ENCODE measurements at places on chromosomes 2 and 18. TPM values are rescaled to one million over a fixed set of nuclear protein-coding genes. Genes with fewer than 3 reads are reported as not detected.
A peak's percentile ranks its signal among the peaks of the same experiment; 100 is the strongest.

GRCh38 chr2:99101697-99102096, 39.8 kb upstream of the C2orf15 start:
- no peak for DNase-seq

- no peak for DNase-seq
These were observed 884 bp downstream of the PROM2 start for GRCh38 chr2:95275151-95275515.

GRCh38 chr2:205574001-205574400, 108.3 kb upstream of the NRP2 start:
- no peak for DNase-seq

- DNase-seq: no peak
These were observed 162.4 kb downstream of the LRP1B start for GRCh38 chr2:141968433-141968832.

GRCh38 chr2:172775319-172775718, 39.7 kb downstream of the RAPGEF4 start:
- no peak for DNase-seq

- DNase-seq: no peak
These were observed 35.1 kb downstream of the DCAF17 start for GRCh38 chr2:171469176-171469575.

Gene RUFY4
- not detected for total RNA-seq

GRCh38 chr2:217941339-217941738, 61.5 kb downstream of the TNS1 start:
- no peak for DNase-seq

DNA sequence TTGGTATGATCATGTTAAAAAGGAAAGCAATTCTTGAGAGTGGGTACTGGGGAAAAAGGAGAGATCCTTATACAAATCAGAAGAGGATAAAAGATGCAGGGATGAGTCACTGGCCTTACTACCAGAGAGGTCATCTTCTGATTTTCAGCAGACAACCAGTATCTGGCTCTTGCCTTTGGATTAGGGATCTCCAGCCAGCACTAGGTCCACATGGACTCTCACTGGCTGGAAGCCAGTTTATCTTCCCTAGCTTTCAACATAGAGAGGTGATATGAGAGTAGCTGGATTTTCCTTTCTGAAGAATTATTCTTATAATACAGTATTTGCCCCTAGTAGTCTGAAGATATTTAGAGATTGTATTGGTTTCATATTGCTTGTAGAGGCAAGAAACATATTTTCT, 30.2 kb downstream of the CERKL start:
- no peak for DNase-seq

DNA sequence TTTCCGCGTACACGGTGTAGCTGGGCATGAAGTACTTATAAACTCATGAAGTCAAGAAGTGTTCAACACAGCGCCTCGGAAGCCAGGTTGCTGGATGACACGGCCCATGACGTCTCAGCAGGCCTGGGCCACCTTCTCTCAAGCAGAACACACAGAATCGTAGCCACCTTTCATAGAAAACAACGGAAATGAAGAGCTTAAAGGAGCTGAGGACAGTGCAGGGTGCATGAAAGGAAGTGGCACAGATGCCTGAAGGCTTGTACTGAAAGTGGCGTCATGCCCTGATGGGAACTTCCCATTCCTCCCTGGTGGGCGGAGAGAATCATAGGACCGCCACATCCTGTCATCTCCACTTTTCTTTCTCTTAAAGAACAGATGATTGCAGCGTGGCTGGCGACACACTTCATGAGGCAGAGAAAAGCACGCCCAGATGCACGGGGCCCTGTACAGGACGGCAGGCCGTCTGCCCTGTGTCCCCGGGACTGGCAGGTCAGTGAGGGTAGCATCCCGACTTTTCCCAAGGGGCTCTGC, 31.1 kb downstream of the HDAC4 start:
- peak; percentile 65 for DNase-seq

DNA sequence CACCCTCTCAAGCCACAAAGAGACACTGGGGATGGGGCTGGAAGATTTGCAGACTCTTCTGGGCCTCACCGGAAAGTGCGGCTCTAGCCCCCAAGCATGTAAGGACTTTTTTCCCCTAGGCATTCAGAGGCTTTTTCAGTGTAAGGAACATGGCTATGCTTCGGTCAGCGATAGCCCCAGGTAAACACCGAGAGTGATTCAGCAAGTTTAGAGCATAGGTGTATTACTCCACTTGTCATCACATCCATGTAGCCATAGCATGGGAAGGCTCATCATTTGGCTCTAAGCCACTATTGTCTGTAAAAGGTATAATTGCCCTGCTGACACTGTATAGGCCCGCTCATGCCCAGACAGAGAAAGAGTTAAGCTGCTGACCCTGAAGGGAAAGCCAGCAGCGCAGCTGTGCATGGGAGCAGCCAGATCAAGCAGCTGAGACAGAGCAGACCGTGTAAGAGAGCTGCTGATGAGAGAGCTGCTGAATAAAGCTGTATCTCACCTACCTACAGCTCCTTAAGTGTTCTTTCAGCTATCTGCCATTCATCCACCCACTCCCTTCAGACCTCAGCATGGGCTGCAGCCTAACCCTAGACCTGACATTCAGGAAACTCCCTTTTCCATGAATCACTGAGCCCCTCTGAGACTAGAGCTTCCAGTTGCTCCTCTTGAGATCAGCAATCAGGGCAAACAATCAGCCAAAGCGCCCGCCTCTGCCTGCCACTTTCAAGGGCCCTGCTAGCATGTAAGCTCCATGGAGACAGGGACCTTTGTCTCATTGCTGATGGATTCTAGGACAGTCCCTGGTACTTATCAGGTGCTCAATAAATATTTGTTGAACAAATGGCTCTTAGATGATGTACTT, 25.5 kb downstream of the LGALSL start:
- no peak for DNase-seq

Gene ANKRD29
- total RNA-seq: not detected

DNA sequence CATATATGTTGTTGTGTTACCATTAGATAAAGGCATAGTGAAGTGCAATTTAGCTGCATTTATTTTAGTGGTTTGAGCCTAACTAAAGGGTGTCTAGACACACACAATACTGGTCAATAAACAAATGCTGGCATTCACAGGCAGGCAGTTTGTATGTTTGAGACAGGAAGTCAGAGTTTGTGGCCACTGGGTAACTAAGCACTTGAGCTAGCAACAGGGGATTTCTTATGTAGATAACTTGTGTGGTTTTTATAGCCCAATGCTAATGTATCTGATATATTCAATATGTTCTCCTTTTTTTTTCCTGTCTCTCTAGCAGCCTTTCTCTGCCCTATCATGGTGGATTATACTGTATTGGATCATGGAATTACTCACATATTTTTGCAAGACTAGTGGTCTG, 38.1 kb downstream of the LRRTM4 start:
- no peak for DNase-seq

GRCh38 chr2:10287761-10288160, 14.9 kb upstream of the HPCAL1 start:
- DNase-seq: no peak

DNA sequence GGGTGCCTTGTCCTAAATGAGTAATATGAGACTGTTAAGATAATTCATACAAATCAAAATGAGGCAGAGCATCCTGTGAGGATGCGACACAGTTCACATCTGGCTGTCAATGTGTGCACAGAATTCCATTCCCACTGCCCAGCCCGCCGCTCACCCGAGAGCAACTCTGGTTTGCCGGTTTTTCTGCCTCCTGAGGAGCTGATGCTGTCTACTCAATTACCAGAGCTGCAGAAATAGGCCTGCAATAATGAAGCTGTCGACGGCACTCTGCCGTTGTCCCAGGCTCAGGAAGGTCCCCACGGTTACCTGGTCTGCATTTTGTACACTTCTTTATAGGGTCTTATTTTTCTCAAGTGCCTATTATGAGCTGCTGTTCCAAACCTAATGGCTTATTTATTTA, 55.7 kb upstream of the LYPD1 start:
- DNase-seq: no peak

DNA sequence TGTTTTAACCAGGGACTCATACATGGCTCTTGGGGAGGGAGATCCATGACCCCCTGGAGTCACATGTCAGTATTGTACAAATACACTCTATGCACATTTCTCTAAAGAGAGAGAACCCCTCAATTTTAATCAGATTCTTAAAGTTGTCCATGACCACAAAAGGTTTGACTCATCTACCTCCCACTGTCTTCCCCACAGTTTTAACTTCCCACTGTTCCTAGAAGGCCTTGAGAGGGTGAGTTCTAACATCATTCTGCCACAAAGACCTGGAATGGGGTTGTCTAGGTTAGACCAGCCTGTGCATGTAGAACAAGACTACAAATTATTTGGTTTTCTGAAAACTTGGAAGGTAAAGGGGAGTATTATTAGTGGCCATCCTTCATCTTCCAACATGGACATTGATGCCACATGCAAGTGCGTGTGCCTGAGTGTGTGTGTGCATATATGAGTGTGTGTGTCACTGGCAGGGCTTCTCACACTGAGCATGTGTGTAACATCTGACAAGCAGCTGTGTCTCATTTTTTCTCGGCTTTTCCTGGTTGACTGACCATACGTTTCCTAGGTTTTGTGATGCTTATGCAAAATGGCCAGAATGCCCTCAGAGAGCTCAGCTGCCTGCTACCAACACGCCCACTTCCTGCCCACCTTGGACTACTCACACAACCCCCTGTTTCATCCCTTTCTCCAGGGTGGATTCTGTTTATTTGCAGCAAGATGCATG, 94.6 kb upstream of the LGALSL start:
- no peak for DNase-seq

GRCh38 chr18:46555724-46556123, 101.3 kb downstream of the LOXHD1 start:
- DNase-seq: no peak

DNA sequence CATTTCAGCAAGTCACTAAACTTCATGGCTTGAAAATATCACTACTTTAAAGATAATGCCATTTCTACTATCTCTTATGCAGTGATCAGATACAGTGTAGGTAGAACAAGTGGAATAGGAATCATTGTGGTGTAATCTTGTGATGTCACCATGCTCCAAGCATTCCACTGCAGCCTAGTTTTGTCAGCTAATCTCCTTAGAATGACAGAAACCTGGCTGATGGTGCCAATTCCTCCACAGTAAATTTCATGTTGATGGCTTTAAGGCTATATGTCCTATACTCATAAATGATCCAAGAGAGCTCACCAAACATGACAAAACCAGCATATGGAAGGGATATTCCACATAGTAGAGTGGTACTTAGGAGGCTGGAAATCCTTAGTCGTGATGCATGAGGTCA, 184.9 kb downstream of the PDE1A start:
- DNase-seq: no peak

Gene AKAIN1
- not detected for total RNA-seq

DNA sequence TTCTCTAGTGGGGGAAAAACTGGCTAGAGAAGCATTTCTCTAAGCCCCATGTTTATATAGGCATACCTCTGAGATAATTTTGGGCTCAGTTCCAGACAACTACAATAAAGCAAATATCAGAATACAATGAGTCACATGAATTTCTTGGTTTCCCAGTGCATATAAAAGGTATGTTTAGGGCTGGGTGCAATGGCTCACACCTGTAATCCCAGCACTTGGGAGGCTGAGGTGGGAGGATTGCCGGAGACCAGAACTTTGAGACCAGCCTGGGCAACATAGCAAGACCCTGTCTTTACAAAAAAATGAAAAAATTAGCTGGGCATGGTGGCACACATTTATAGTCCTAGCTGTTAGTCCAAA, 22.2 kb downstream of the TSN start:
- no peak for DNase-seq

GRCh38 chr2:105384216-105384615, 14.6 kb downstream of the FHL2 start:
- DNase-seq: no peak

GRCh38 chr2:202221873-202222272, 16.5 kb downstream of the SUMO1 start:
- DNase-seq: no peak

- no peak for DNase-seq
These were observed 92.9 kb downstream of the MAP4K4 start for GRCh38 chr2:101790416-101790815.

- DNase-seq: no peak
These were observed 262.4 kb upstream of the PKDCC start for GRCh38 chr2:41785251-41786022.

- no peak for DNase-seq
These were observed 72.9 kb upstream of the SYT4 start for GRCh38 chr18:43350176-43350575.

Gene ALPI
- total RNA-seq: not detected

Gene SH2D6
- 1.4 TPM for total RNA-seq

Measured in CD8-positive, alpha-beta memory T cell (primary cell).